ENCODE measurements at places on chromosomes 2 and 18.

- DNase-seq: no peak
These were observed 193.2 kb downstream of the CCDC85A start for GRCh38 chr2:56376699-56377665.

DNA sequence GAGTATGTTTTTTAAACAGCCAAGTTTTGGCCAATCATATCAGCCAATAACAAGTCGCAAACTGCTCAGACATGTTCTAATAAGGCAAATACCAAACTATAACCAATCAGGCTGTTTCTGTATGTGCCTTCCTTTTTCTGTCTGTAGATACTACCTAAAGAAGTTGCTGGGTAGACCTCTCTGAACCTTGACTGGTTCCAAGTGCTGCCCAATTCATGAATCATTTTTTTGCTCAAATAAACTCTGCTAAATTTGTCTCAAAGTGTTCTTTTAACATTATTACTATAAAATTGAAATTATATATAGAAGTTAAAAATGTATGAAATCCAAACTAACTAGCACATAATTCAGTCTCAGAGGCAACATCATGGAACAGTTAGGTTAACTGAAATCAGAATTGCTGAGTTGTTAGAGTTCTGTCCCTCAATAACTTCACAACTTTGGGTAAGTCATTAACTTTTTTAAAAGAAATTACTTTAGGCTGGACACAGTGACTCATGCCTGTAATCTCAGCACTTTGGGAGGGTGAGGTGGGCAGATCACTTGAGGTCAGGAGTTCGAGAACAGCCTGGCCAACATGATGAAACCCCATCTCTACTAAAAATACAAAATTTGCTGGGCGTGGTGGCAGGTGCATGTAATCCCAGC, 4.9 kb upstream of the TTC21B start:
- no peak for DNase-seq

GRCh38 chr2:144240656-144241339, 279.1 kb downstream of the ZEB2 start:
- no peak for DNase-seq

DNA sequence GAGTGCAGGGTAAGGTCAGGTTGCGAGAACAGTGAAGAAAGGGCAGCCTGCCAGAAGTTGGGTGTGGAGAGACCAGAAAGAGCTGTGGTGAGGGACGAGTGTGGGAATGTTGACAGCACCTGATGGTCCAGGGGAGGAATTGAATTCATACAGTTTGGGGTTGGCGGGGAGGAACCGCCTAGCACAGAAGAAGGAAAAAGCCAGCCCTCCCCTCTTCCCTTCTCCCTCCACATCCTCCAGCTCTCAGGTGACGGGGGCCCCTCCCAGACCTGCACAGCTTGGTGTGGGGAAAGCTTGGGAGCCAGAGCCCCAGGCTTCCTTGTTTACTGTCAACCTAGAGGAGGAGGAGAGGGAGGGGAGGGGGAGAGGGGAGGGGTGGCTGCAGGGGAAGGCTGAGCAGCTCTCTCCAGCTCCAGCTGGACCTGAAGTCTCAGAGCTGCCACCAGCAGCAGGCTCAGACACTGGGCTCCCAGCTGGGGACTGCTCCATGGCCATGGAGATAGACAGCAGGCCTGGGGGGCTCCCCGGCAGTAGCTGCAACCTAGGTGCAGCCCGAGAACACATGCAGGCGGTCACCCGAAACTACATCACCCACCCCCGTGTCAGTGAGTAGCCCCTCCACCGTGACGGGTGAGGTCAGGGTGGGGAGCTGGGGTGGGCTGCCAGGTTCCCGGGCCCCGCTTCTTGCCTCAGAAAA, at the start of gene ATP6V1B1:
TSS of gene ATP6V1B1 (plus strand) at position 433 of the 697 bp plus-strand sequence. CDS start at position 488, 55 bp downstream.
- no peak for DNase-seq

GRCh38 chr2:160293391-160294091, 93.5 kb upstream of the ITGB6 start:
- DNase-seq: no peak

DNA sequence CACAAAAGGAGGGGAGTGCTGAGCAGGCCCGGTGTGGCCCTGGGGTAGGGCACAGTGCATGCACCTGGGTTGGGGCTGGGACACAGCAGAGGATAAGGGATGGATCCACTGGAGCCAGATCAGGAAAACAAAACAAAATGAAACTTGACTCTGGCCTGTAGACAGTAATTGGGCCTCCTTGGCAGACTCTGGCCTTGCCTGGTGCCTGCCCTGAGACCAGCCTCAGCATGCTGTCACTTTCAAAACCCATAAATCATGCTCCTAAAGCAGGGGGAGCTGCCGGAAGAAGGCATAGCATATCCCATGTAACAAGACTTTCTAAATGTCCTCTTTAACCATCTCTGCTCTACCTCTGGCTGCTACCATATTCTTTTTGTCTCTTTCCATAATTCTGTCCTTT, 61.1 kb upstream of the IGFBP5 start:
- DNase-seq: no peak

DNA sequence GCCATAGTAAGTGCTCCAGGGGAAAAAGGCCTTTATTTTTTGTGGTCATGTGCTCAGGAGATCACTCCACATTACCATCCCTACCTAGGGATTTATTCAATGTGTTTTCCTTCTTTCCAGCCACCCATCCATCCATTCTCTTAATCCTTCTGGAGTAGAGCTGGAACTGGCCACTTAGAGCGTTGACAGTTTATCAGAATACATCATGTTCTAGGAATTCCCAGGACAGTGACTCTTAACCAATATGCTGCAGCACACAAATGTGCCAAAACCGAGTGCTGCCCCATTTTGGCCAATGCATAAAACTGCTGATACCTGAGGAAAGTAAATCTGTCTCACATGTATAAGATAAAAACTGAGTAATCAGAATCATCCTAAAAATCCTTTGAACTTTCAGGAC, 63.7 kb downstream of the FARSB start:
- no peak for DNase-seq

- DNase-seq: no peak
These were observed 4.2 kb upstream of the LANCL1 start for GRCh38 chr2:210480764-210481163.

DNA sequence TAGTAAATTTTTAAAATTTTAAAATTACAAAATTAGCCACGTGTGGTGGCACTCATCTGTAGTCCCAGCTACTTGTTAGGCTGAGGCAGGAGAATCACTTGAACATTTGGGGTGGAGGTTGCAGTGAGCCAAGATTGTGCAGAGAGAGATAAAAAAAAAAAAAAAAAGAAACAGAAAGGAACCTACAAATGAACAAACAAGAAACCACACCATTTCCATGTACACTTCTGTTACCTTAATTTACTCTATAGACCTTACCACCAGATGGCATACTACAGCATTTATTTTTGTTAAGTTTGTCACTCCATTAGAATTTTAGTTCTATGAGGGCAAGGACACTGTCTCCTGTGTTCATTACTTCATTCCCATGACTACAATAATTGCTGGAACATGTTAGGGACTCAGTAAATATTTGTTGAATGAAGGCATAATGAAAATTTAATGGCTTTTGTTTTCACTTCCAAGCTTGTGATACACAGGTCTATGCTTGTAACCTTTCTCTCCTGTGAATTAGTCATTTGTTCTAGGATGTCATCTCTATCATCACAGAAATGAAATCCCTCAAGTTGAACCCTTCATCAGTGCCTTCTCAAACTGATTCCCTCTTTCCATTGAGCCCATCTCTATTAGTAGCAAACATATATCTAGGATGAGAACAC, 76.0 kb downstream of the ARHGAP15 start:
- DNase-seq: no peak

DNA sequence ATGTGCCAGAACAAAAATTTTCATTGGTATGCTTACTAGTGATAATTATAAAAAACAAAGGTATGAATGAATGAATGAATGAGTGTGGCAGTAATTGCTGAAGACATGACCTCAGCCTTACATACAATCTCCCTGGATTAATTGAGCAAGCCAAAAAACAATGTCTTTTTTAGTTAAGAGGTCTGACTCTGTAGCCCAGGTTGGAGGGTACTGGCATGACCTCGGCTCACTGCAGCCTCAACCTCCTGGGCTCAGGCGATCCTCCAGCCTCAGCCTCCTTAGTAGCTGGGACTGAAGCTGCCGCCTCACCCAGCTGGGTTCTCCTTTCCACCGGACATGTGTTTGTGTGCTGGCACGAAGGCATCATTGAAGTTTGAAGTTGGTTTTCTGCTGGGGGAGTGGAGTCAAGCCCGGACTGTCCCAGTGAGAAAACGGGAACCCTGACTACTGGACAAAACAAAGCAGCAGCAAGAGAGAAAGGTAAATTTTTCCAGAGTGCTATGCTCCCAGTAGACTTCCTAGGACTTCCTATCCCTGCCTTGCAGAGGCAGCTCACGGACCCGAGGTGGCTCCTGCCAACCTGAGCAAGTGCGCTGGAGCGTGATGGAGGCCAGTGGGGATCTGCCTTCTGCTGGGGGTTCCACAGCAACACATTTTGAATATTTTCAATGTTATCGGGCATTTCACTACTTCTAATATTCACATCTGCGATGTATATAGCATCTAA, 6.4 kb upstream of the IMP4 start:
- no peak for DNase-seq

- no peak for DNase-seq
These were observed 167.4 kb upstream of the RAB6C start for GRCh38 chr2:129812071-129812470.

GRCh38 chr2:222941510-222942032, 80.7 kb downstream of the ACSL3 start:
- no peak for DNase-seq

GRCh38 chr2:202261531-202261930, 4.0 kb upstream of the NOP58 start:
- no peak for DNase-seq

GRCh38 chr2:216915557-216916150, 55.8 kb upstream of the TNP1 start:
- DNase-seq: no peak

DNA sequence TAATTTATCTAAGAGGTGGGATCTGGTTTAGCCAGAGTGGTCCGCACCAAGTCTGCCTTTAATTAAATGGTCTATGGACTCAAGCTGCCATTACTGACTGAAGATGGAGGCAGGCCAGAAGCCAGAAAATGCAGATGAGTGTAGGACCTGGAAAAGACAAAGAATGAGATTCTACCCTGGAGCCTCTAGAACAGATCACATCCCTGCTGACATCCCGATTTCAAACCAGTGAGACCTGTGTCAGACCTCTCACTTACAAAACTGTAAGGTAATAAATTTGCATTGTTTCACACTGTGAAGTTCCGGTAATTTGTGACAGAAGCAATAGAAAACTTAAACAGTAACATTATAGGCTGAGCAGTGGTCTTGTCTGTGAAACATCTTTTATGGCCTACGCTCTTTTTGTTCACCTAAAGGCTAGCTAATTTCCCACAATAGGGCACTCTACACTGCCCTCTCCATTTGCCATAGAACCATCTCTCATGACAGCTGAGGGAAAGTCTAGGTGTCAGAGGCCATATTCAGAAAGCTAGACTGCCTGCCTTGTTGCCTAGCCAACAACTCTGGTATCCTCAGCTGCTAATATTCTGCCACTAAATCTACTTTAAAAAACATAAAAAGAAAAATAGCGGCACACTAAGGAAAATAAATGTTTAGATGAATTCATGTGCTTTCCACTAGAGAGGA, 1396.2 kb upstream of the PIK3C3 start:
- DNase-seq: no peak

DNA sequence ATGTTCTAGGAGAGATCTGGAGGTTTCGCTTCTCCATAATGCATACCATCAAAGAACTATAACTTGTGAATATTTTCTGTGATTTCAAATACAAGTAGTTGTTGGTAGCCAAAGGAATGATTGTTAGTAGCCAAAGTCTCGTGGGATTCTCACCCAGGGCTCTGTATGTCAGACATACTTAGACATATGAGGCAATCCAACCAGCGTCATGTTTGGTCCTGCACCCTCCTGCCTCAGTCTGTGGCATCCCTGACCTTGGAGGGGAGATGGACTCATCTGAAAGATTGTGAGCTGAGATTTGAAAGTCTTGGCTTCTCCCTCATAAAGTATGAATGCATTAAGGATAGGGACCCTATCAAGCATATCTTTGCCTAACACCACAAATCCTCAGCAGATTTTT, 81.2 kb downstream of the CTIF start:
- no peak for DNase-seq

DNA sequence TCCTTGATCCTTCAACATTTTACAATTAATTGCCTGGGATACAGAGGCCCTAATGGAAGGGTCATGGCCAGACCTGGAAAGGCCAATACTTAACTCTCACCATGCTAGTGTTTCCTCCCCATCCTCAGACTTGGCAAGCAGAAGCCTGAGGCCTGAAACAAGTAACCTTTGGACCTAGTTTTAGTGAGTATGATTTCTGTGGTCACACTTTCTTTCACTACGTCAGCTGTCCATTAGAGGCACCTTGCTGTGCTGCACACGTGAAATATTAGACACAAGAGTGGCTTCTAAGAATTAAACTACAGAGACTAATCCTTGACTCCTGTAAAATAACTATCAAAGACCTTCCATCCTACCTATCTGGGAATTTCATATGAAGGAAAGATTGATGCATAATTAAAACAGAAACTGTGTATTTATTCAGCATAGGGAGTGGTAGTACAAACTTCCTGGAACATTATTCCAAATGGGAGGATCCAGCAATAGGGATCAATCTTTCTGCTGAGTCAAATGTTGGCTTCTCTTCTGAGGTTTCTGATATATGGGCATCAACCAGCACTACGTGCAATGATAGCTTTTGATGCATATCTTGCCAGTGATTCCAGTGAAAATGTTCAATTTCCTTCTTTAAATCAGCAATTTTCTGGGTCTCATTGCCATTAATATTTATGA, 249.7 kb downstream of the IKZF2 start:
- no peak for DNase-seq

DNA sequence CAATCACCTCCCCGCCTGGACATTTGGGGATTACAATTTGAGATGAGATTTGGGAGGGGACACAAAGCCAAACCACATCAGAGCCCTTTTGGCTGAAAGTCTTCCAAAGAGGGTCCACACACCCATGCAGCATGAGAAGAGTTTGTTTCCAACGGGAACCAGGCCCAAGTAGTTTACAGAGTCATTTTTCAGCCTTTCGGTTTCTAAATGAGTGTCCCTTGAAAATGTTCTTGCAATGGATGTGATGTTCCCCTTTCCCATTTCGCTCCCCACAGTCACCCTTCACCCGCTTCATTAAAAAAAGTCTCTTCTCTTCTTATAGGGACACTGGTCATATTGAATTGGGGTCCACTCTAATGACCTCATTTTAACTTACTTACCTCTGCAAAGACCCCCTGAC, 157.4 kb downstream of the ARL4C start:
- no peak for DNase-seq

DNA sequence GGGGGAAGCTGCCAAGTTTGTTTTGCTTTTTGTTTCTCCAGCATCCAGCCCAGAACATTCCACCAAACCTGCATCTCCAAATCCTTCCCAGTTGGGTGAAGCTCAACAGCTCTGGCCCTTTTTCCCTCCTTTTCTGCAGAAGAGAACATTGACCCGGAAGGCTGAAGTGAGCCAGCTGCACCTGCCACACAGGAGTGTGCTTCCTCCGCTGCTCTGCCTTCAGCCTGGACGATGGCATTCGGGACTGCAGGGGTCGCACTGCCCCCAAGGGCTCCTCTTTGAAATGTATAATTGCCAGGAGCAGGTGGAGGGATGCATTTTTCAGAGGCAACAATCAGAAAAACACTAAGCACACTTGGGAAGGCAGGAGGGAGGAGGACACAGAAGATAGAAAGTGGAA, 41.8 kb downstream of the ST8SIA5 start:
- DNase-seq: no peak

- DNase-seq: no peak
These were observed 254.4 kb downstream of the ERBB4 start for GRCh38 chr2:212284166-212284565.
